ENCODE measurements at places on chromosomes 4 and X.

GRCh38 chrX:143570782-143571181, 53.5 kb upstream of the SPANXN3 start:
- DNase-seq: no peak

GRCh38 chr4:69524706-69525105, 29.0 kb upstream of the UGT2B4 start:
- DNase-seq: no peak

GRCh38 chr4:159159611-159160010, 56.7 kb downstream of the RAPGEF2 start:
- DNase-seq: no peak

- no peak for DNase-seq
Measured at GRCh38 chr4:183142571-183143550, 43.8 kb downstream of the WWC2 start.

DNA sequence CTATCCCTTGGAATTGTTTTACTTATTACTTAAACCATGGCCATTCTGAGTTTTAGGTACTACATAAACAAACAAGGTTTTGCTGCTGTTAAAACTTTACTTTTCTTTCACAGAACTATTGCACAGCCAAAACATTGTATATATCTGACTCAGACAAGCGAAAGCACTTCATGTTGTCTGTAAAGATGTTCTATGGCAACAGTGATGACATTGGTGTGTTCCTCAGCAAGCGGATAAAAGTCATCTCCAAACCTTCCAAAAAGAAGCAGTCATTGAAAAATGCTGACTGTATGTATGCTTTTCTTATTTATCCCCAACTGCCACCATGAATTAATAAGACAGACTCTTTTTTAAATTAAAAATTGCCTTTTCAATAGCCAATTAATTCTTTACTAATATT, 69.8 kb downstream of the CCKAR start:
- no peak for DNase-seq

GRCh38 chrX:72304877-72305276, 837 bp downstream of the CITED1 start:
- no peak for DNase-seq

- DNase-seq: no peak
Measured at GRCh38 chrX:23851544-23851943, 56.2 kb downstream of the APOO start.

DNA sequence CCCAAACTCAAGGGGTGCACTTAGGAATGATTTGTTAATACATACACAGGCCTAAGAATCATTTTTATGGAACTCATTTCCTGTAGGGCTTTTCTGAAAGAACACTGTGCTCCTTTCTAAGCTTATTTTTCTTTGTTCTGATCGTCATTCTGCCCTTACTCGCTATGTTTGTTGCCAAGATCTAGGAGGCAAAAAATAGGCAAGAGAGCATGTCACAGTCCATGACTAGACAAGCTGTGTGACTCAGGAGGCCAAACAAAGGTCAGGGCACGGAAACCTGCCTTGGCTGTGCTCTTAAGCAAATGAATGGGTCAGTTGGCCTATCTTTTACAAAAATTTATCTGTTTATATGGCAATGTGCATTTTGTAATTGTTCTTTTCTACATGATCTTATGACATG, 42.5 kb upstream of the C1GALT1C1 start:
- no peak for DNase-seq

GRCh38 chr4:103948244-103949018, 228.6 kb upstream of the TACR3 start:
- DNase-seq: no peak

DNA sequence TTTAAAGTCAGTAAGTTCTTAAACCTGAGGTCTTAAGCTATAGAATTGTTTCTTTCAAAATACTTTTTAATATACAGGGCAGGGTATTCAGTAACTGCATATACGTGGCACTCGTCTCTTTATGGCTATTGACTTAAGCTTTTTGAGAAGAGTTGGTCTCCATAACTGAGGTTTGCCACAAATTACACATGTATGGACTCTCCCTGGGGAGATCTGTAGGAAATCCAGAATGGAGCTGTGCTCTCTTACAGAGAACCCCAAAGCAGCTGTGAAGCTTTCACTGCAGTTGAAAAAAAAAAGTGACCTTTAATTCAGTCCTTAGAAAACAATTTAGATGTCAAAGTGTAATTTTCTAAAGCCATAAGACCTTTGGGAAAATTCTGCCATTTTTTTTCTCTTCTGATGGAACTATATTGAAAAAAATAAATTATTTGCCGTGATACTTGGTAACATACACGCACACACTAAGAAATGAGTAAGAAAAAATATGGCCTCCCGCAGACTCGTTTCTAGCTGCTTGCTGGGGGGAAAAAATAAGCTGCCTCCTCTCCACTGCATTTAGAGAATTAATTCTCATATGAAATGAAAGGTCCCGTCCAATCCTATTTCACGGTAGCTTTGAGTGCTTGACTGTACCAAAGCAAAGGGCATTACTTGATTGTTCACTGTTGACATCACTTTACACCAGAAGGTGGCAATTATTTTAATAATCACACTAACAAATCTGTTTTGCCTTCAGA, 159.4 kb upstream of the TENM3 start:
- no peak for DNase-seq
